Brain microvascular endothelial cell (primary cell): ENCODE measurements at places on chromosomes 4 and X.

DNA sequence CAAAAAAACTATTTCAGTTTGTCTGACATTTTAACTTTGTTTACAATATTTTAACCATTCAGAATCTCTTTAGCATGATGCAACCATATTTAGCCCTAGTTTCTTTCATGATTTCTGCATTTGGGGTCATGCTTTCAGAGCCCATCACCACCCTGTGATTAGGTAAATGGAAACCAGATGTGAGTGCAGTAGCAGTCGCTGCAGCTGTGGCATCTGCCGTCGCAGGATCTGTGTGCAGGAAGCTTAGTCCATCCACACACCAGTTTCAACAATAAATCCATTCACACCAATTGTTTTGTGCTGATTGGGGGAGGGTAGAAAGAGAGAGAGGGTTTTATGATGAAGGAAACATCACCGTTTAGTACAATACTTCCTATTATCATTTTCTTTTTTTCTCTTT is 130.5 kb downstream of the CPEB2 start:
- DNase-seq, result no peak

- no peak for DNase-seq
These were observed 105.8 kb downstream of the CRLF2 start for GRCh38 chrX:1106478-1107210.

- DNase-seq, result no peak
These were observed 15.2 kb upstream of the IQCM start for GRCh38 chr4:149830823-149831222.

DNA sequence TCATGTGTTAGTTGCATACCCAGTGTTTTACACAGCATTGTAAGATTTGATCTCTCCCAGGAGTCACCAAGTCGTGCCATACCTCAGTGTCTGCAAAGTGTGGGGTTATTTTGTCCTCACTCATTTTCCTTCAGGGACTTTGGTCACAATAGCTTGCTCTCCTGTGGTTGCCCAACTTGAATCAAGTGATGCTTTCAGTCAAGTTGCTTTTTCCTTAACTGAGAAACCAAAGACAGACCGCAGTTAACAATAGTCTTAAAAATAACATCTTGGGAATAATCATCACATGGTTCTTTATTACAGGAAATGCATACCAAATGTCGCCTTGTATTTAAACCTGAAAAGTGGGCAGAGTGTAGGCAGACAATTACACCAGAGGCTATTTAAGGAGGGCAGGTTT is 44.5 kb upstream of the NDP start:
- no peak for DNase-seq

DNA sequence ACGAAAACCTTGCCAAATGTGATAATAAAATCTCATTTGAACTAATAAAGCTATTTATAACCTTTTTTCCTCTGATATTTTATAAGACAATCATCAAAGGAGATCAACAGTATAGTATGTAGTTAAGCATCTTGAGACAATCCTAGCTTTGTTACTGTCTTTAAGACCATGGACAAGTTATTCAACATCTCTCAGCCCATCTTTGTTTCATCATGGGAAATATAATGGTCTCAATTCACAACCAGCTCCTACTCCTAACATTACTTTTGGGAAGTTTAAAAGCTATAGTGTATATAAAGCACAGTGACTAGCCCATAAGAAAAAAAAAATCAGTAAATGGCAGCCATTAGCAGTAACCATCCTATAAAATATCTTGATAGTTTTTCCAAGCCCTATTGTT is 57.6 kb upstream of the APELA start:
- DNase-seq, result no peak

DNA sequence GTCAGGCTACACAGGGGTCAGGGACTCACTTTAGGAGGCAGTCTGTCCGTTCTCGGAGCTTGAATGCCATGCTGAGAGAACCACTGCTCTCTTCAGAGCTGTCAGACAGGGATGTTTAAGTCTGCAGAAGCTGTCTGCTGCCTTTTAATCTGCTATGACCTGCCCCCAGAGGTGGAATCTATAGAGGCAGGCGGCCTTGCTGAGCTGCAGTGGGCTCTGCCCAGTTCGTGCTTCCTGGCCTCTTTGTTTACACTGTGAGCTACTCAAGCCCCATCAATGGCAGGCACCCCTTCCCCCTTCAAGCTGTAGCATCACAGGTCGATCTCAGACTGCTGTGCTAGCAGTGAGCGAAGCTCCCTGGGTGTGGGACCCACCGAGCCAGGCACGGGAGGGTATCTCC is 31.5 kb upstream of the UNC5C start:
- DNase-seq, result no peak

- DNase-seq, result no peak
These were observed 50.5 kb downstream of the HELT start for GRCh38 chr4:185068837-185069236.

DNA sequence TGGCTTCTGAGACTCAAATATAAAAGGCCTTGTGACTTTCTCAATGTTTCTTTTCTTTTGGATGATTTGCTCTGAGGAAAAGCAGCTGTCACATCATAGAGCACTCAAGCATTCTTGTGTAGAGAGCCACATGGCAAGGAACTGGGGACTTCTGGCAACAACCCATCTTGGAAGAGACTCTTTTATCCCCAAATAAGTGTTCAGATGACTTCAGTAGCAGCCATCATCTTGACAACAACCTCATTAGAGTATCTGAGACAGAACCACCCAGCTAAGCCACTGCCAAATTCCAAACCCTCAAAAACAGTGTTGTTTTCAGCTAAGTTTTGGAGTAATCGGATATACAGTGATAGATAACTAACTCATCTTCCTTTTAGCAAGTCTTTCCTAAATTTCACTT is 1431.7 kb upstream of the IGFBP7 start:
- no peak for DNase-seq

GRCh38 chr4:48546336-48546735 is 56.3 kb downstream of the ZAR1 start:
- DNase-seq, result peak; percentile 9

DNA sequence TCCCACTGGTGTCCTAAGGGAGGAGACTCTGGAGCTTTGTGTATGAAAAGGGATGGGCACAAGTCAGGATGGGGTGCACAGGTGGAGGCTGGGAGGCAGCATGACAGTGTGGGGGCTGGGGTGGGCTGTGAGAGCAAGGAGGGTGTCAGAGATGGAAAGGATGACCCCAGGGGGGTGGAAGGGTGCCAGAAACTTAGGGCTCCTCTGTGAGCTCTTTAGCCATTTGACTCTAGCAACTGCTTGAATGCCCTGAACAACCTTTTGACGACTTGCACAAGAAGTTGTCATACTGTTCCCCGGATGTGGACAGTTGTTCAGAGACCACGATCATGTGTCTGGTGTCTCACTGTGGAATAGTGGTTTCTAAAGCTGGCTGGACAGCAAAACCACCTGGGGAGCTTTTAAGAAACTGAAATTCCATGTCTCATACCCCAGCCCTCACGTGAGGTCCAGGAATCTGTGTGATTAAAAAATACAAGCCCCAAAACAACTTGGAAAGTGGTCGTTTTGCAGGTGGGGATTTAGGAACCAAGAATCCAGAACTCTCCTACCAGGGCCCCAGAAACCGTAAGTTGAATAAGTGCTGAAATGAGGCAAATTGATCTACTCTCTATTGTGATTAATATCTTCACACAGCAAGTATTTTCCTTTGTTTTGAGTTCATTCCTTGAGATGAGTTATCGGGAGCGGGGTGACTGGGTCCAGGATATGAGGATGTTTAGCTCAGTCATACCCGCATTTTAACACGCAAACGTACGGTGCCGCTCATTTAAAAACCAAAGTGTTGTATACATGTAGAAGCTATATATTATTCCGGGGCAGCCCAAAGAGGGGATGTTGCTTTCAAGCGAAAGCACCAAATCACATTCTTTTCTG is 3.4 kb downstream of the RHOH start:
- no peak for DNase-seq

- no peak for DNase-seq
These were observed 90.2 kb upstream of the PDLIM3 start for GRCh38 chr4:185625503-185625902.

- DNase-seq, result no peak
These were observed 113.8 kb upstream of the RBPJ start for GRCh38 chr4:26206999-26207398.

GRCh38 chr4:25834411-25835107 is 28.2 kb downstream of the SEL1L3 start:
- DNase-seq, result no peak

DNA sequence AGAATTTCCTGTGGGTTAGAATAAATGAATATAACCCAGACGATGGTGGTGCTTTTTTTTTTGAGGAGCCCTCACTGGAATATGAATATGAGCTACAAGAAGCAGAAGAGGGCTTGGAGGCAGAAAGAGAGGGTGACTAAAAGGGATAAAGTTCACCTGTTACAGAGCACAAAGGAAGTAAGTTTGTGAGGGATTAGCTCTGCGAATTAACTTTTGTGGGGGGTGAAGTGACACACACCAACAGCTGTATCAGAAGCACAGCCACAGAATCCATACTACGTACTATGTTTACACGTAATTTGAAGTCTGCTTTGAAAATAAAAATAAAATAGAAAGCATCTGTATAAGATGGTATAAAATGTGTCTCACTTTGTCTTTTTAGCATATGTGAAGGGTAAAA is 963.6 kb upstream of the DIAPH2 start:
- DNase-seq, result no peak

- no peak for DNase-seq
These were observed 676.7 kb upstream of the LCORL start for GRCh38 chr4:18698119-18698883.

DNA sequence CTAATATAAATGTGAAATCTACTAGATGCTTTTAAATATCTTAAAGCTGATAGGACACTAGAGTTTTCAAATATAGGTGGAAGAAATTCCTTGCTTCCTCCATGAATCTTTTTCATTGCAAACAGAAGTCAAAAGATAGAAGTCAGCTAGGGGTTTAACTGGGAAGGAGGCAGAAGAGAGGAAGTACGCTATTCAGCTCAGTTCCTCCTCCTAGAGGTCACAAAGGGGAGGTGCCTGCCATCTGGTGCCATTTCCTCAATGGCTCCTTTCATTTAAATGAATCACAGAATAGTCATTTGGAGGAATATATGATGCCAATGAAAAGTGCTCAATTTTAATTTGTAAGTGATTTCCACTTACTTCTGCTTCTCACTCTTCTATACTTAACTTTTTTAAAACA is 8.5 kb downstream of the COL25A1 start:
- no peak for DNase-seq

DNA sequence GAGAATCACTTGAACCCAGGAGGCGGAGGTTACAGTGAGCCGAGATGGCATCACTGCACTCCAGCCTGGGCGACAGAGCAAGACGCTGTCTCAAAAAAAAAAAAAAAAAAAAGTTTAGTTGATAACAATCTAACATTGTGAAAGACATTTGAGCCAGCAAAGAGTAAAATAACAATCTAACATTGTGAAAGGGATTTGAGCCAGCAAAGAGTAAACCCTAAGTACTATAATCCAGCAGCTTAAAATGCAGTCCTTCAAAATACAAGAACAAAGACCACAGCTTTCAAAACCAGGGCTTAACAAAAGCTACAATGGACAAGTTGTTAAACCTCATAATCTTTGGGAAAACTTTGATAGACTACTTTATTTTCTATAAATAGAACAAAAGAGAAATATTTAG is 16.9 kb downstream of the MFAP3L start:
- no peak for DNase-seq

- no peak for DNase-seq
These were observed 95.4 kb downstream of the TNIP2 start for GRCh38 chr4:2660596-2661211.

GRCh38 chr4:78673337-78673736 is 102.8 kb upstream of the BMP2K start:
- no peak for DNase-seq

DNA sequence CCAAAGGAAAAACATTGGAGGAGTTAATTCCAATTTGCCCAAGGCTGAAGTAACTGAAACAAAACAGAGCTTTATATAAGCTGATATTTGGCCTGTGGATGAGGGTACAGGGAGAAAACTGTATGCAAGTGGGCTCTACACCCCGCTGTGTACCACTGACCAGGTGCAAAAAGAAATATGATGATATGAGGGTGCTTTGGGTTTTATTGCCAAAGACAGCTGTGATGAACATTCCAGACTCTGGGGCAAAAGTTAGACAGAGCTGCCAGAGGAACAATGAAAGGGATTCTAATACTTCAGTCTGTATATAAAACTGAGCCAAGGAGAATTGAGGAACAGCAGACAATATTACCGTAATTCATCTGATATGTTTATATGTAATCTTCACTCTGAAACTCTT is 117.4 kb downstream of the MID1 start:
- no peak for DNase-seq

- no peak for DNase-seq
These were observed 72.9 kb downstream of the AASDH start for GRCh38 chr4:56314207-56314915.

GRCh38 chr4:121669163-121669550 is 27.6 kb downstream of the ANXA5 start:
- peak; percentile 53 for DNase-seq

DNA sequence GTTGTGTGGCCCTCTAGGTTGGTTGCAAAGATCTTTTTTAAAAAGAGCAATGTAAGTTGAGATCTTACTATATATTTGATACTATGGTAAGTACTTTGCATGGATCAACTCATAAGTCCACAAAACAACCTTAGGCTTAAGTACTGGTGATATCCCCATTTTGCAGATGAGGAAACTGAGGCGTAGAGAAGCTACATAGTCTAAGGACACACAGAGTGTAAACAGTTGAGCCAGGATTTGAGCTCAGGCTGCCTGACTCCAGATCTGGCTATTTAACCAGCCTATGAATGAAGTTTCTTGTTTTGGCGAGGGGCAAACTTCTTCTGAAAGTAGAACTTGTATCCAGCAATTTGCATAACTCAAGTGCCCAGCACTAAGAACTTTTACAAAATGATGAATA is 38.6 kb upstream of the STX18 start:
- DNase-seq, result no peak

- DNase-seq, result no peak
These were observed 645.7 kb downstream of the TLL1 start for GRCh38 chr4:166518776-166519175.

DNA sequence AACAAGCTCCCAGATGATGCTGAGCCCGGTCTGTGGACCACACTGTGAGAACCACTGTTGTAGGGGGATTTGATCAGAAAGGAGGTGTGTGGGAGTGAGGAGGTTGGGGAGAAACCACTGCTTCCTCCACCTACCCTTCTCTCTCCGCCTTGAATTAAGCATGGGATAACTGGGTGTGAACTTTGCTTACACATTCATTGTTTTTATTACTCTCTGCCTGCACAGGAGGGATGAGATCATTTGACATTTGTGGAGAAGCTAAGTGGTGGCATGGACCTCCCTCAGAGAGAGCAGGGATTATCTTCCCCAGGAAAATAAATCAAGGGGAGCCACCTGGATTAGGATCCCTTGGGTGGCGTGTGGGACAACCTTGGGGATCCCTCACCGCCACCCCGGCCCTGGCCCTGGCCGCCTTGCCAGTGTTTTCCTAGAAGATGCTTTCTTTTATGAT is 212.1 kb upstream of the ATP6AP2 start:
- DNase-seq, result no peak

DNA sequence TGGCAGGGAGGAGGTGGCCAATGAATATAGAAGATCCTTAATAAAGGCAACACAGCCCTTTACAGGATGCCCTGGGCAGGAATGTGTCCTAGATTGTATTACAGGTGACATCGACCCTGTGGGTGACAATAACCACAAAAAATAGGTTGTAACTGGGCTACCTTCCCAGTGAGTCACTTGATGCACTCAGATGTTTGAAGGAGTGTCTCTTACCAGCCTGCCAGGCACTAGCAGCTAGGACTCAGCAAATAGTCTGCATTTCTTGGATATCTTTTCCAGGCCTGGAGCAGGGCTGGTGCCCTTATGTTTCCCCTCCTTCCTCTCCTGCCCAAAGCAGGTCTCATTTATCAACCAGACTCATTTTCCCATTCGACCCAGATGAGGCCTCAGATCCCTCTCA is 50.9 kb upstream of the TMEM164 start:
- no peak for DNase-seq
